ENCODE measurements at places on chromosomes 2 and 18.

- no peak for DNase-seq
Measured at GRCh38 chr2:186477790-186478189, 8.3 kb upstream of the ZC3H15 start.

DNA sequence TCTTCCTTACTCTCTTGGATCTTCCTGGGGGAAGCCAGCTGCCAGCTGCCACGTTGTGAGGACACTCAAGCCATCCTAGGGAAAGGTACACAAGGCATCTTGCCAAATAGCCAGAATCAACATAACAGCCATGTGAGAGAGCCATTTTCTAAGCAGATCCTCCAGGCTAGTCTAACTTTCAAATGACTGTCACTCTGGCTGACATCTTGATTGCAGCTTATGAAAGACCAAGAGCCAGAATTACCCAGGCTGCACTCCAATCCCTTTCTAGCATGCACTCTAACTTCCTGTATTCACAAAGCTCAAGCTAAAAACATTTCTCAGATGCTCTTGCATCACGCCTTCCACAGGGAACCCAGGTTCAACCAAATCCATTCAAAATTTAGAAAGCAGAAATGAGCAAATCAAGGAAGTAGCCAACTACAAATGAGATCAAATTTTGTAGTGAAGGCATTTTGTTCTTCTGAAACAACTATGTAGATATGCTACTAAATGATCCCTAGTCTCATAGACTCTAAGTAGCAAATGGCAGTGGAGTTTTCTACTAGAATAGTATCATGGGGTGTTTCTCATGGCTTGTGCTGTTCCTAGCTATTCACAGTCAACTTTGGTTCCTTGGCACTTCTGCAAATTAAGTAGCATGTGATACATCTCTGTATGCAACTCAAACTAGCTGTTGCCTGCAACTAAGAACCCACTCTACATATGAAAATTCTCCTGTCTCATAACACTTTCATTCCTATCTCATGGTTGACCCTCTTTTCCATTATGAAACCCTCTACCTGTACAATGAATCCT is 281.9 kb downstream of the ZEB2 start:
- peak; percentile 28 for DNase-seq

DNA sequence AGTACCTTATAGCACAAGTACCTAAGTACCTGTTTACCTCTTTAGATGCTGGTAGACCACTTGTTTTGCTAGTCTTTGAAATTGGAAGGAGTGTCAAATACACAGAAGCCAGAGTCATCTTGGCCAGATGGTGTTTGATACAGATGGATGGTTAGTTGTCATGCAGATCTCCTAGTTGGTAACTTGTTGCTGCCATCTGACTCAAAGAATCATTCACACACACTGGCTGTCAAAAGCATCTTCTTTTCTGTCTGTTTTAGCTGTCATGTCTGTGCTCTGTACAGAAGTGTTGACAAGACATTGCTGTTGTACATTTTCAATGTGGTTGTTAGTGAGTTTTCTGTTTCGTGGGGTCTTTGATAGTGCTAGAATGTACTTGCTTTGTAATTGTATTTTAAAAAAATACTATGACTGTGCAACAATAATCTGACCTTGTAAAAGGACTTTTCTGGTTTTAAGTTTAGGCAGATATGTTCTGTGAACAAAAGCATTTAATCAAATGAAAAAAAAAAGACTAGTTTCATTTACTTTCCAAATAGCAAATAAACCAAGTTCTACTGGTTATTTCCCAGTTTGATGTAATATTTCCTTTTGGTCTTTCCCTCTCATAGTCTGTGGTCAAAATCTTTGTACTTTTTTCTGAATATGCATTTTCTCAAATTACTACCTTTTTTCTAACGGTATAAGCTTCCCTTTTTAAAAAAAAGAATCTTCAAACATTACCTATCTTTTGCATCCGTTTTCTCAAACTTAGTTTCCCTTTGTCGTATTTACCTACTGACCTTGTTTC is 39.9 kb downstream of the TANK start:
- no peak for DNase-seq

GRCh38 chr2:137521653-137522619 is 442.3 kb upstream of the HNMT start:
- no peak for DNase-seq

DNA sequence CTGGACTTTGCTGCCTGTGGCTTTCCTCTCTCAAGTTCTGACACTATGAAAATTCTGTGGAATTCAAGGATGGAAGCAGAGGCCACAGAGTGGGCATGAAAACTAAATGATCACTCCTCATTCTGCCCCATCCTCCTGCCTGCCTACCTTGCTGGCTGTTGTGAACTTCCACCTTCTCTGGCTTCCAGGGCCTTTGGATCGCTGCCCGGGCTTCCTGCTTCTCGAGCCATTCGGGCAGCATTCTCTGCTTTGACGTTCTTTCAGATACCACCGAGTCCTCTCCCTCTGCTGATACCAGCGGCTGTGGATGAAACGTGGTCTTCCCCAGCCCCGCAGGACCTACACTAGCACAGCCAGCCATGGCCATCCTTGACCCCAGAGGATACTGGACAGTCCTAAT is 327.7 kb upstream of the SLC14A2 start:
- no peak for DNase-seq

GRCh38 chr2:72846171-72847095 is 20.6 kb upstream of the EXOC6B start:
- no peak for DNase-seq

- peak; percentile 83 for DNase-seq
Measured at GRCh38 chr2:37615804-37616676, 55.4 kb downstream of the CDC42EP3 start.

DNA sequence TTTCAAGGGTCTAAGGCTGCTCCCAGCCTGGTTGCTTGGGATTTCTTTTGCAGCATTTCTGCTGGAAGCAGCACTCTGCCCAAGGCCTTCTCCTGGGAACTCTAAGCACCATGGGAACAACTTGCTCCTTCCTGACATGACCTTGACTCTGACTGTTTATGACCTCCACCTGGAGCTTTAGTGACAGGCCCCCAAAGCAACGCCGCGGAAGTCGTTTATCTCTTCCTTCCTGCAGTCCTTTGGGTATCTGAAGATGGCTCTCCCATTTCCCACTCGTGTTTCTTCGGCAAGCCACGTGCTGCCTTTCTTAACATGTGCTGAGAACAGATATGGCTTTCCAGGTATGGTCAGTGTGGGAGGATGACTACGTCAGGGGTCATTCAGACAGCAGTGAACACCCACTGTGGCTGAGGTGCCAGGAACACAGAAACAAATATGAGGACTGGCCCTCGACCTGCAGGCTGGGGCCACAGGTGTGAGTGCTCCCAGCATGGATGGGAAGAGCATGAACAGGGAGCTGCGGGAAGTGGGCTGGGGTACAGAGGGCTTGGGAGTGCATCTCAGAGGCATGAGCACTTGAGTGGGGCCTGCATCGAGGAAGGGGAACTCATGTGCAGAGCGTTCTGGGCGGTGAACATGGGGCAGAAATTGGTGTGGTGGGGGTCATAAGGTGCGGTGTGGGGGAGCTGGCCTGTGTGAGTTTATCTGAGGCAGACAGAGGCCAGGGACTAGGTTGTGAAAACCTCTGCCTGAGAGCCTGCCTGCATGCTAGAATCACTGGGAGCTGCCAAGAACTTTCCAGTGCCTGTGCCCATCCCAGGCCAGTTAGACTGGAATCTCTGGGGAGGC is 140.5 kb downstream of the TSN start:
- DNase-seq, result no peak

DNA sequence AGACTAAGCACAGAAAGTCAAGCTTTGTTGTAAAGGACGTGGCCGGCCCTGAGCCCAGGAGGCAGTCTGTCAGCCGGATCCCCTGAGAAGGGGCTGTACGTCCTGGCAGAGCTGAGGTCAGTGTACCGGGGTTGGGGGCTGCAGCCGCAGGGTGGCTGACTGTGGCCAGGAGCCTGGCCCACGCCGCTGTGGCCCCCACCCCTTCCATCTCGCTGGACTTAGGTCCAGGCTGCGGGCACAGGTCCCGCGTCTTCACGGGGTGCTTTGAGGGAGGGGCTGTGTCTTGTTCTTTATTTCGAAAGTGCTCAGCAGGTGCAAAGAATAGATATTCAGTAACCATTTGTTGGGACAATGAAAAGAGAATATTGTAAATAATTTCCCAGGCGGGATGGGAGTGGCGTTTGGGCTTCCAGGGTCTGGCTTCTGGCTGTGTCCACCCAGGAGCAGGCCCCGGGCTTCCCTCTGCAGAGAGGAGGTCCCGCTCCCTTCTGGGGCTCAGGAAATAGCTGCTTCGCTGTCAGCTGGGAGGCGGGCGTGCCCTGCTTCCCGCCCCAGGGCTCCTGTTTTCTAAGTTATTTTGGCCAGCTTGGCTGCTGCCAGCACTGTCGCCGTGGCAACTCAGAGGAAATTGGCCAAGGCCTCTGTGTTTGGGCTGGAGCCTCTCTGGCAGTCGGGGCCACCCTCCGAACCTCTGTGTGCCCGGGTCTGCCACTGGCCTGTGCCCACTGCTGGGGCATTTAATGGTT is 7.4 kb downstream of the NFATC1 start:
- DNase-seq, result peak; percentile 63

GRCh38 chr2:157245846-157246764 is 11.4 kb upstream of the GALNT5 start:
- DNase-seq, result no peak

DNA sequence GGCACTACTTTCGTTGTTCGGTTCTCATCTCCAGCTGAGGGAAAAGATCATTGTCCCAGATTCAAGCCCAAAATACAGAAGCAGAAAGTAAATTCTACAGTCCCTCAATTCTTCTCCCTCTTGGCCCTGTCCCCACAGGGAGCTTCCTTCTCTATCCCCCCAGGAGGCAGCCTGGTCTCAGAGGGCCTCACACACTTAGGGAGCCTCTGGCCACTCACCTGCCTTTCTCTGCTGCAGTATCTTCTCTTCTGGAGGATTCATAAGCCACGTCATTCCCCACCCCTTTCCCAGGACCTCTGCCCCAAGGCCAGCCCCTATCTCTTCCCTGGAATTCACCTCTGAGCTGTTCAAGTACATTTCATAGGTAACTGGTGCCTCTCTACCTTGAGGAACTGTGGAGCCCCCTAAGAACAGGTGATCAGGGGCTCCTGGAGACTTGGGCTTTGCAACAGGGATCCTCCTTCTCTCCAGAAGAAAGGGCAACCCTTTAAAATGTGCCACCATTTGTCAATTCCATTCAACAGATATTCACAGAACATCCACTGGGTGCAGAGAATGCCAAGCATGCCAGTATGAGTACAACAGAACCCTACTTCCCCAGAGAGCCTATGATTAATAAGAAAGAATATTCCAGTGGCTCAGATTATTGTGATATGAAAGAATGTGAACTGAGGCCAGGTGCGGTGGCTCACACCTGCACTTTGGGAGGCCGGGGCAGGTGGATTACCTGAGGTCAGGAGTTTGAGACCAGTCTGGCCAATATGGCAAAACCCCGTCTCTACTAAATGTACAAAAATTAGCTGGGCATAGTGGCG is 72.9 kb downstream of the CIB4 start:
- no peak for DNase-seq

DNA sequence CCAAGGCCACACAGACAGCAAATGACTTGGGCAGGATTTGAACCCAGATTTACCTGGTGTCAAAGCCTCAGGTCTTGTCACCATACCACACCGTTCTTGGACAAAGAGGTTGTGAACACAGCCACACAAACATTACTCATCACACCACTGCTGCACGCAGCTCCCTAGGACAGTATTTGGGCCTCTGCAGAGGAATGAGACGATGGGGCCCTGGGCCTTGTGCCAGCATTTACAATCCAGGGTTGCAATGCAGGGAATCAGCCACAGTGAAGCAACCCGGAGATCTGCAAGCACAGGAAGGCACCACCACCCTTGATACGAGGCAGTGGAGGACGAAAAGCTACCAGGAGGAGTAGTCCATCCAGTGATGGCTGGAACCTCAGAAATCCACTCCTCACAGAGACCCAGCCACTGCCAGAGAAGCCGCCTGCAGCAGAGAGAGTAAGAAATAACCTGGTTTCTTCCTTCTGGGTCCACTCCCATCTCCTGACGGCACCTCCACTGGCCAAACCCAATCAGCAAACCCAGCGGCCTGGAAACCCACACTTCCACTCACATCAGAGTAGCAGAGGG is 3.7 kb upstream of the MTCL1 start:
- no peak for DNase-seq

GRCh38 chr18:8681196-8681595 is 24.2 kb upstream of the MTCL1 start:
- DNase-seq, result no peak

DNA sequence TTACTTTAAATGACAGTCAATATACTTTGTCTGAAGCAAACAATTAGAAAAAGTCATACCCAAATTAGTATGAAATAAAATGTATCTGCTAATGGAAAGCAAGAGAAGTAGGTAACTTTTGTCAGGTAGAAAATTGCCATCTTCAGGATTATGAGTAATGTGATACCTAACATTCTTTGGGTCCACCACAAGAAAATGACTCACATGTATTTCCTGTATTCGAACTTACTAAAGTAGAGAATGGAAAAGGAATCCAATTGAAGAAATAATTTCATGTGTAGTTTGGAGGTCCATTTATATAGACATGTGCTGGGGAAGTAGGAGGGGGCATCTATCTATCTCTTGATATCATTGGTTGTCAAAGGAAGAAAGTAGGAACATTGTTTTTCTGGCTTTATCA is 636.2 kb upstream of the CHAC2 start:
- no peak for DNase-seq

DNA sequence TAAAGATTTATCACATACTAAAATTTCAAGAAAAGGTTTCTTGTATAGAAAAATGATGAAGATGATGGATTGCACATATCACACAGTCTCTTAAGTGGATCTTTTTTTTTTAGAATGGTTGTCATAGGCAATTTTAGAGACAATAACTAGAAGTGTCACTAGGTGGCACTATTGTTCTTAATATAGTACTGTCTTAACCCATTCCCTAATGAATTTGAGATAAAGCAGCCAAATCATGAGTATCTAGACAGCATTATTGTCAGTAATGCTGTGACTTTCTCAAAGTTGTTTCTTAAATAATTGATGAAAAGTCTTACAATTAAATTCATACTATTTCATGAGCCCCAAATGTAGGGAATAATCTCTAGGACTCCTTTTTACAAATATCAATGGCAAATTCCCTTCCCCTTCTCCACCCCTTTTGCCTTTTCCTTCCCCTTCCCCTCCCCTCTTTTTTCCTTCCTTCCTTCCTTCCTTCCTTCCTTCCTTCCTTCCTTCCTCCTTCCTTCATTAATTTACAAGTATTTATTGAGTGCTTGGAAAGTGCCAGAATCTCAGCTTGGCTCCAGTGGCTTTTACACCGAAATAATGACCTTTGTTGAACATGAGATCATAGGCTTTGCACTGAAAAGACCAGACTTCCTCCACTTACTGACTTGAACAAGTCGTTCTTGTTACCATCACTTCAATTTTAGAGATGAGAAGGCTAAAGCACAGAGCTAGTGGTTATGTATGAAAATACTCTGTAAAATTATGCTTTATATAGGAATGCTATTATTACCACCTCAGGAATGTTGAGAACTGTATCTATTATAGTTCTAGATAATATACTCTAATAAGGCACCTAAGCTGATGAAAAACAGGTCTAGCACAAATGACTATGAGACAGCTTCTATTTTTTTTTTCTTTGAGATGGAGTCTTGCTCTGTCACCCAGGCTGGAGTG is 19.8 kb downstream of the MYL12B start:
- DNase-seq, result no peak

DNA sequence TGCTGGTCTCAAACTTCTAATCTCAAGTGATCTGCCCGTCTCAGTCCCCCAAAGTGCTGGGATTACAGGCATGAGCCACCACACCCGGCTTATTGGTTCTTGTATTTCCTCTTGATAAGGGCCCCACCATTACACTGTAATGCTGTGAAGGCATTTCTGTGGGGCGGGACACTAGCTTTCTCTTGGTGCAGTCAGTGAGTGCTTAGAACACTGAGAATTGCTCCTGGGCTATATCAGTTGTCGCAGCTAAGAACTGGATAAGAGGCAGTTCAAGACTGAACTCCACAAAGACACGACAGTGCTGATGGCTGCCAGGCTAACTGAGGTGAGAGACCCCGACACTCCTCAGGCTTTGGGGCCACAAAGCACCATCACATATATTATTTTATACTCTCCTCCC is 2.1 kb downstream of the KHK start:
- no peak for DNase-seq

All from CD4-positive, alpha-beta T cell treated with Interleukin-15 for 1 hour (primary cell).